Left renal cortex interstitium (tissue), 4 donors: ENCODE measurements at places on chromosomes 6 and 20.

GRCh38 chr6:120805276-120805675, 529.0 kb downstream of the TBC1D32 start:
- DNase-seq, result no peak

GRCh38 chr6:32436995-32437836, 2.5 kb upstream of the HLA-DRA start:
- no peak for DNase-seq

DNA sequence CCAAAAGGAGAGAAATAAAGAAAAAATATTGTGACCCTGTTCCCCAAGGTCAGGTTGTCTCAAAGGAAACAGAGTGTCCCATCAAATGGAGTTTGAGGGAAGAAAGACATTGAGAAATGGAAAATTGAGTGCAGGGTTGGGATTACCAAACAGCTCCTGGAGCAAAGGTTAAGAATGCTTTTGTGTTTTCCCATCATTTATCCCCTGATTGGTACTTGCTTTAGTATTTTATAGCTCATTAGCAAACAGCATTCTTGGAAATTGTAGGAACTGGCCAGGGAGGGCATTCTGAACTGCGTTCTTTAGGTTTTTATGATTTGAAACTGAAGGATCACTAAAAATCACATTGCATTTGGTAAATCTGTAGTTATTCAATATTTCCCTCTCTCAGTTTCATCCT, 59.0 kb upstream of the NELFCD start:
- DNase-seq, result no peak

GRCh38 chr20:47989957-47990356, 204.7 kb upstream of the SULF2 start:
- peak; percentile 55 for DNase-seq

DNA sequence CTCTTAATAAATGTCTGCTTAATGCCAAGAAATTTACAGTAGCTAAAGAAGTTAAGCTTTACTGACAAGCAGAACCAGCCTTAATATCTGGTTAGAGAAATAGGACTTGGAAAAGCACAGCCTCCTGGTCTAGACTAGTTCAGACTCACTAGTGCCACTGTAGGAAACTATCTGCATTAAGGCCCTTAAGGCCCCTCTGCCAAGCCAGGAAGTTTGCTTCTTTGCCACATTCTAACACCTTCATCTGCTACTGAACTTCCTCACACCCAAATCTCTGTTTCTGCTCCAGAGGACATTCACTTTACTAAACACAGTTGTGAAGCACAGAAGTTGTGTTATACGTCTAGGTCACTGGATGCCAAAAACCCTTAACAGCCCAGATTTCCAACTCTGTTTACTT, 302.8 kb downstream of the BTBD9 start:
- DNase-seq, result no peak

DNA sequence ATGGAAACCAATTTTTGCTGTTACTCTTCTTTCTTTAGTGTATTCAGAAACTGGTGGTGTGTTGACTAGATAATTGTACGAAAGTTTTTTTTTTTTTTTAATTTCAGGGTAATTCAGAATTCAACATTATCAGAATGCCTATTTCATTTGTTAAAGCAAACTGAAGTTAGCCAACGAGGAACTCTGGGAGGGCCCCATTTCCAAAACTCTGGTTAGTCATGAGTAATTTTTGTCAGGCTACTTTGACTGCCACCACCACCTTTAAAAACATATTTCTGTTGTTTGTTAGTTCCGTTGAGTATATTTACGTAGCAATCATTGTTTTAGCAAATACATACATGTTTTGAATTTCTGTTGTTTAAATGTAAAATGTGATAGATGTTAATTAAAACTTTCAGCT, 763 bp downstream of the ZKSCAN8 start:
- DNase-seq, result no peak

- no peak for DNase-seq
These were observed 3.7 kb upstream of the PRND start for GRCh38 chr20:4717816-4718570.

DNA sequence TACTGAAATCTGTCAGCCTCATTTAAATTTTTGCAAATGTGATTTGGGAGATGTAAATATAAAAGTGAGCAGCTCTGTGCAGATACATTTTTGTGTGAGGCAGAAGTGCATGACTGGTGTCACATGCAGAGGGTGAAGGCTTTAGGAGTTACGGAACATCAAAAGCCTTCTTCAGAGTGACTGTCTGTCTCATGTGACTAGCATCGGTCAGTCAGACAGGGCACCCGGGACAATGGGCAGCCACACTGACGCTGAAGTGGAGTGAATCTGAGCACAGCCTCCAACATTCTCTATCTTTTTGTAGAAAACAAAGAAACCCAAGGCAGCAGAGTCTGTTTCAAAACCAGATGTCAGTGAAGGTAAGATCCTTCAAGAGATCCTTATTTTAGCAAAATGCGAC, 7.9 kb upstream of the FAM209A start:
- no peak for DNase-seq

DNA sequence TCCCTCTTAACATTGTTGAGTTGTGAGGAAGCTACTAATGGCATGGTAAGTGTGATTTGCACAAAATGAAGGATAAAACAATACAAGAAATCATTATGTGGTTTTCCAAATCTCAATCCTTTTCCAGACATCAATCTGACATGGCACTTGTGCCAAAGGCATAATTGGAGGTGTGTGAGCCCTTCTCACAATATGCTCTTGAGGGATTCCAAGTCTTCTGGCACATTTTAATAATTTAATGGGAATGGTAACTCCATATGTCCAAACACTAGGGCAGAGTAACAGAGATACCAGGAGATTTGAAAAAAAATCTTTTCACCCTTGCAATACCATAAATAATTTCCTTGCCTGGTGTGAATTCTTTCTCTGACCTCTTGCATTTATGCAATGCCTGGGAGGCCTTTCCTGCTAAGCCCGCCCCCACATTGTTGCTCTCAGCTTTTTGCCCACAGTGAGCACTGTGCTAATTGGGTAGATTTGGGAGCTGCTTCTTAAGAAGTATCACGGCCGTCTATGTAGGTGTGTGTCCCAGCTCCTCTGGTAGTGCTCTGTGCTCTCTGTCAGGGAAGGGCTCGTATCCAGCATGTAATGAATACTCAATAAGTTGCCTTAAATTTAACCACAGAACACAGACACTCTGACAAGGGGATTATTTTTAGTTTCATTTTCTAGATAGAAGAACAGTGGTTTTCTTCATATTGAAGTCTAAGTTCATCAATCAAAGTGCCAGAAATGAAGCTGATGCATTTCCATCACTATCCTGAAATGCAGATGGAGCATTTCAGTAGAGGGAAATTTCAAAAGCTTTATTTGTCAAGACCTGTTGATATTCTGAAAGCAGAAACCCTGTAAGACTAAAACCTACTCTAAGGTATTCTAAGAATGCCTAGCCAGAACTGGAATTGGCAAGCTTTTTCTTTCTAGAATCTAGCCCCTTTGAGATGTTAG, 54.4 kb upstream of the CEP85L start:
- DNase-seq, result no peak

- no peak for DNase-seq
These were observed 64.1 kb downstream of the NRN1 start for GRCh38 chr6:5942591-5942990.

GRCh38 chr20:34201531-34201930, 39.7 kb upstream of the ASIP start:
- no peak for DNase-seq

DNA sequence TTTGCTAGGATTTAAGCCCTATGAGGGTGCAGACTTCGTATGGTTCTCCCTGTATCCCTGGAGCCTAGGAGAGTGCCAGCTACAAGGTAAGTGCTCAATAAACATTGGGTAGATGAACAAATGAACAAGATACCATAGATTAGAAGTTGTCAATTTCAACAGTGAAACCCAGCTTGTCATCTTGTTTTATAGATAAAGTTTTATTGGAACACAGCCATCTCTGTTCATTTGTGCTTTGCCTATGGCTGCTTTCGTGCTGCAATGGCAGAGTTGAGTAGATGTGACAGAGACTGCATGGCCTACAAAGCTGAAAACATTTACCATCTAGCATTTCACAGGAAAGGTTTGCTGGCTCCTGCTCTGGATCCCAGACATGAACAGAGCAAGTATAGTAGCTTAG, 5.6 kb downstream of the DAAM2 start:
- no peak for DNase-seq
